ENCODE measurements at places on chromosomes 12 and 14.
A peak's percentile ranks its signal among the peaks of the same experiment; 100 is the strongest.

DNA sequence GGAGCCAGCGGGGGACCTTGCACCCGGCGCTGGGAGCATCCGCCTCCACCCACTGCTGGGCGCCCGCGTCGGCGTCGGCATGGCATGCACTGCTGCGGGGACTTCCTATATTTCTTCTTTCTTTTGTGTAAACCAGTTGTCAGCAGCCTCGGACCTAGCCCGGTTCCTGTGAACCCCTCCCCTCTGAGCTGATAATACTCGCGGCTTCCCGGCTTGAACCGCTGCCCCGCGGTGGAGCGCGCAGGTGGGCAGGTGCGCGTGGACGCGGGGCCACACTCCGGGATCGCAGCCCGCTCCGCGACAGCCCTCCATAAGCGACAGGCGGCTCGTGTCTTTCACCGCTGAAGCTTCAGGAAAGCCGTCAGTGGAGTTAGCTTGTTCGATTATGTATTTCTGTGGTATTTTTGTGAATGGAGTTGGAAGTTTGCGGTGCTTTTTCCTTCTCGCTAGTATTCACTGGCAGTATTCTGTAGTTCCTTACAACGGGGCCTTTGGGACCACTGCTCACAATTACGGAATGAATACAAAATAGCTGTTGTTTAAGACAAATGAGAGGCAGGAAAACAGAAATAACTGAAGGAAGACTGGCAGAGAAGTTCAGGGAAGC, 870 bp downstream of the BMAL2 start:
- peak overlapping the region; percentile 65 for H3K27ac ChIP-seq
- no peaks in the 10 kb centered on the region for H3K36me3 ChIP-seq
- peak overlapping the region; percentile 91 for H3K4me3 ChIP-seq

- no peaks in the 10 kb centered on the region for H3K27me3 ChIP-seq
- peaks cover 6% of the 10 kb centered on the region for H3K4me1 ChIP-seq
- H3K27ac ChIP-seq = peak overlapping the region; percentile 17
Observed at GRCh38 chr14:103547941-103548462, 14.5 kb downstream of the BAG5 start.

DNA sequence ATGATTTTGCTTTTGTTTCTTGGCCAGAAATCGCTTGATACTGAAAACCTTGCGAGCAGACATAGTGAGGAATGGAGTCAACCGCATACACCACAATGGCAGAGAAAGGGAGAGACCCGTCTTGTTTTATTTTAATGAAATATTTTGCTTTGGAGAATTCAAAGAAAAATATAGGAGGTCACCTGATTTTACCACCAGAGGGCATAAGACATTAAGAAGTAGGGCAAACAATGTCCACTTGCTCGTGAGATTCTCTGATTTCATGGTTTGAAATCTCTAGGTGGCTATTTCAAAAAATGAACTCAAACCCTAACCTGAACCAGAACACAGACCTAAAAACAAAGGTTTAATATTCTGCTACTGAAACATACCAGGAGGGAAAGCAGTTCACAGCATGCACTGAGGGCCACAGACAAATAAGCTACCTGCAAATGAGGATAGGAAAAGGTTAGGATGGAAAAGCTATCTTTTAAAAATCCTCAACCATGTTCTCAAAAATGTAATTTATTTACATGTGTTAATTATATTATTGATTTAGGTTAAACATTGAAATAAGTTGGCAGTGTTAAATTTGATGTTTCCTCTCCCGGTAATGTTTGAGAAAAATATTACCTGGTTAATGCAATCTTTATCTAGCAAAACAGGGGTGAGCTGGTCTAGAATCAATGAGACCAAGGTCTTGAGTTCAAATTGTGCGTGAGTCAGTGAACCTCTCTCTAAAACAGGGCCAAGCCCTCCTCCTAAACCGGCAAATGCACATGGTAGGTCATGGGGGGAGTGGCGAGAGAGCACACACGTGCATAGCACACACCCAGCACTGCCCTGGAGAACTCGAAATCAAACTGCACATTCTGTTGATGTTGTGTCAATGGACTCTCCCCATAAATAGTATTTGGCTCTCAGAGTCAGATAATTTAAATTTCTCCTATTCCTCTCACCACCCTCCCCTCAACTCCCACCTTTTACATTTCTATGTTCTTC, 12.5 kb downstream of the IFNG-AS1 start:
- no peak overlapping the region for H3K4me3 ChIP-seq
- no peaks in the 10 kb centered on the region for H3K27me3 ChIP-seq
- H3K27ac ChIP-seq = no peak overlapping the region

- H3K27me3 ChIP-seq = no peaks in the 10 kb centered on the region
- H3K4me1 ChIP-seq = no peaks in the 10 kb centered on the region
- H3K27ac ChIP-seq = no peak overlapping the region
- H3K36me3 ChIP-seq = no peaks in the 10 kb centered on the region
- DNase-seq = no peak
Observed at GRCh38 chr14:25516838-25517237, 466.9 kb upstream of the STXBP6 start.

DNA sequence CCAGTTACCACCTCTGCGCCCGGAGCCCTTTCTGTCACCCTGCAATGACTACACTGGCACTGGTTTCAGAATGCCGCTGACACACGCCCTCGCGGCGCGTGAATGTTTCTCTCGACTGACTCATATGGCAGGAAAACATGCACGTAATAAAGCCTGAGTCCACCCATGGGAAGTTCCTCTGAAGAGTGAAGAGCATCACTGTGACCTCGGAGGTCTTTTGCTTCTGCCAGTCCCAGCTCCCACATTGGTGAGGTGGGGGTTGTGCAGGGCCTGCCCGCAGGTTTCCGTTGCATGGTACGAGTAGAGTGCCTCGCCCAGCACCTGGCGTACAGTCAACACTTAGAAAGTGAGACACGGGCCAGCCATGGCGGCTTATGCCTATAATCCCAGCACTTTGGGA, 11.1 kb upstream of the SLC6A12 start:
- peaks cover 23% of the 10 kb centered on the region for H3K27me3 ChIP-seq
- no peak overlapping the region for H3K27ac ChIP-seq
- DNase-seq = no peak
- H3K4me1 ChIP-seq = peaks cover 2% of the 10 kb centered on the region
- no peaks in the 10 kb centered on the region for H3K36me3 ChIP-seq

GRCh38 chr12:24201258-24201970, 251.9 kb upstream of the SOX5 start:
- no peak for DNase-seq
- no peaks in the 10 kb centered on the region for H3K36me3 ChIP-seq
- no peak overlapping the region for H3K27ac ChIP-seq
- no peaks in the 10 kb centered on the region for H3K27me3 ChIP-seq
- H3K4me3 ChIP-seq = no peak overlapping the region

DNA sequence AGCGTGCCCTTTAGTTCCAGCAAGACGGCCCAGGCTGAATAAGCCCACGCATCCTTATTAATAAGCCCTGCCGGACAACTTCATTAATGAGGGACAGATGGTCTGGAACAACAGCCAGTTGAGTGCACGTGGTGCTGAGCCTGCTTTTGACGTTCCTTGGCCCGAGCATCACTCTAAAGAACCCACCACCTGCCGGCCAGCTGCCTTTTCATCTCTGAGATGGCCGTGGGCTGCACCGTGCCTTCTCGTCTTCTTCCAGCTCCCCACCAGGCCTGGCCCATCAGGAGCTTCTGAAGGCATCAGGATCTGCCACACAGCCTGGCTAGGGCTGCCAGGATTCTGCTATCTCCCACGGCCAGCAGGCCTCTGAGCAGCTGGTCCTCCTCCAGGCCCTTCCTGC, 80.0 kb downstream of the AACS start:
- H3K4me3 ChIP-seq = no peak overlapping the region
- peaks cover 16% of the 10 kb centered on the region for H3K27me3 ChIP-seq
- no peak for DNase-seq
- H3K36me3 ChIP-seq = peaks cover 4% of the 10 kb centered on the region

DNA sequence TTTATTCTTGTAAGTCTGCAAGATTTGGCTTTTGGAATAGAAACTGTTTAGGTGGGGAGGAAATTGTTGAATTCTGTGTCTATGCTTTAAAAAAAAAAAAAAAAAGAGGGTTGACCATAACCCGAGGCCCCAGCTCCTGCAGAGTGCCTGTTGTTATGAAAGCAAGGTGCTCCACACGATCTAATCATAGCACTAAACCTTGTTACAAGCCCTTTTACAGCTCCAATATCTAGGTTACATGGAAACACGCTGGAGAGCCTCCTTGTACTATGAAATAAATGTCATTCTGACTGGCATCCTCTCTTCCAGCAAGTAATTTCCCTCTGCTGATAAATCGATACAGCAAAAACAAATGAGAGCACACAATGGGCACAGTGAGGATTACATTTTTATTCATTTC, 303.1 kb upstream of the SOX5 start:
- H3K27ac ChIP-seq = no peak overlapping the region
- H3K36me3 ChIP-seq = no peaks in the 10 kb centered on the region
- H3K27me3 ChIP-seq = no peaks in the 10 kb centered on the region
- DNase-seq = no peak
- no peaks in the 10 kb centered on the region for H3K4me1 ChIP-seq
- no peak overlapping the region for H3K4me3 ChIP-seq

DNA sequence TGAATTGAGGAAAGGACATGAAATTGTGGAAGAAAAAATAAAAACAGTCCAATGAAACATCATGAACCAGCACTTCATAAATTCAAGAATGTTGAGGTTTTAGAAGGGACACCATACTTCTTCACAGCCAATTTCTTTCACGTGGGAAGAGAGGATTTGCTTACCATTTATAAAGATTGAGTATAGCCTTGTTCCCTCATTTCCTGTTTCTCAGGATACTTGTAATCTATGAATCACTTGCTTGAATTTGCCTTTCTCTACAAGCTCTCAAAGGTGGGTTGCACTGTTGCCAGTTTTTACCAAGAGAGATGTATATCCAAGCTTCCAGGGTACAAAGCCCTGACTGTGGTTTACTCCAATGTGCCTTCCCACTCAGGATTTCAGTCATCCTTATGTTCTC, 116.1 kb downstream of the DUSP6 start:
- no peaks in the 10 kb centered on the region for H3K36me3 ChIP-seq
- DNase-seq = no peak
- H3K4me3 ChIP-seq = peak overlapping the region; percentile 77
- no peak overlapping the region for H3K27ac ChIP-seq

GRCh38 chr14:95185033-95185766, 27.9 kb upstream of the DICER1 start:
- no peak overlapping the region for H3K4me3 ChIP-seq
- H3K36me3 ChIP-seq = no peaks in the 10 kb centered on the region
- H3K27me3 ChIP-seq = peaks cover 44% of the 10 kb centered on the region

DNA sequence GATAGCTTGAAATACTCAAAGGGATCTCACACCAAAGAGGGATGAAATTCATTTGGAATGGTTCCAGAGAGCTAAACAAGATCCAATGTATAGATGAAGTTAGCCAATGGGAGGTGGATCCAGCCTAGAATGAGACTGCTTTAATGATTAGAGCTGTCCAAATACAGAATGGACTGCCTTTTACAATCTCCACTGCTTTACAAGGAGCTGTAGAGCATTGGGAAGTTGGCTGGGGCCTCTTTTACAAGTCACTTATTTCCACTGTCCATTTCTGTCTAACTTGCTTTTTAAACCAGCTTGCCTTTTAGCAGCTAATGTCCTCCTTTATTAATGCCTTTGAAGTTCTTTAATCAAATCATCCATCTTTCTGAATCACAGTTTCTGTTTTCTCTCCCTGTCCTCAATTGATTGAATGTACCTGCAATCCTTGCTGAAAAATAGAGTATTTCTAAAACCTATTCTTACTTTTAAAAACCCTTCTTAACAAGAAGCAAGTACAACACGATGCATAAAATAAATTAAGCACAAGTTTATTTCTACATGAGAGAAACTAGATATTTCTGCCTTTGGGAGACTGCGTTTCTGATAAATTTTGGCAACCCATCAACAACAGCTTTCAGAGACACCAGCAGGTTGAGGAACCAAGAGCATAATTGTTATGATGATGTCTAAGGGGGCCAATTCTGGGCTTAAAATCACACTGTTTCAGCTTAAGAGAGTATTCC, 3.4 kb upstream of the ATP2A2 start:
- H3K27ac ChIP-seq = no peak overlapping the region
- DNase-seq = no peak
- H3K4me1 ChIP-seq = peaks cover 12% of the 10 kb centered on the region
- H3K4me3 ChIP-seq = no peak overlapping the region
- peaks cover under 1% of the 10 kb centered on the region for H3K27me3 ChIP-seq

DNA sequence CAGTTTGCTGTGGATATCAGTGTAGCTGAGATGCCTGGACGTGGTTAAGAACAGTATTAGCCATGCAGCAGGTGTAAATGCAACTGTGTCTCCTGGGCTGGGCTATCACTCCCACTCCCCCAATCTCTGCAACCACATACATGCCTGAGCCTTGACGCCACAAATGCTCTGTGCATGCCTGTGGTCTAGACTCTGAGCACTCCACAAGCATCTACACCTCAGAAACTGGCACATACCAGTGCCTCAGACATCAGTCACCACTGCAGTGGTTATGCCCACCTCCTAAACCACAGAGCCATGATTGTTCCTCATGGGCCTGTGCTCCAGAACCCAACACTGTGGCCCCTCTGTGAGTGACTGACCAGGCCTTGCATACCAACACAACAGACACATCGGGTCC, 226.8 kb upstream of the ALG10 start:
- H3K4me3 ChIP-seq = no peak overlapping the region
- H3K27ac ChIP-seq = no peak overlapping the region
- no peaks in the 10 kb centered on the region for H3K4me1 ChIP-seq
- no peaks in the 10 kb centered on the region for H3K27me3 ChIP-seq
- no peak for DNase-seq
- no peaks in the 10 kb centered on the region for H3K36me3 ChIP-seq

GRCh38 chr12:1666215-1666614, 24.7 kb upstream of the ADIPOR2 start:
- no peaks in the 10 kb centered on the region for H3K27me3 ChIP-seq
- no peak overlapping the region for H3K27ac ChIP-seq
- H3K4me3 ChIP-seq = no peak overlapping the region
- peaks cover 58% of the 10 kb centered on the region for H3K4me1 ChIP-seq
- no peak for DNase-seq

DNA sequence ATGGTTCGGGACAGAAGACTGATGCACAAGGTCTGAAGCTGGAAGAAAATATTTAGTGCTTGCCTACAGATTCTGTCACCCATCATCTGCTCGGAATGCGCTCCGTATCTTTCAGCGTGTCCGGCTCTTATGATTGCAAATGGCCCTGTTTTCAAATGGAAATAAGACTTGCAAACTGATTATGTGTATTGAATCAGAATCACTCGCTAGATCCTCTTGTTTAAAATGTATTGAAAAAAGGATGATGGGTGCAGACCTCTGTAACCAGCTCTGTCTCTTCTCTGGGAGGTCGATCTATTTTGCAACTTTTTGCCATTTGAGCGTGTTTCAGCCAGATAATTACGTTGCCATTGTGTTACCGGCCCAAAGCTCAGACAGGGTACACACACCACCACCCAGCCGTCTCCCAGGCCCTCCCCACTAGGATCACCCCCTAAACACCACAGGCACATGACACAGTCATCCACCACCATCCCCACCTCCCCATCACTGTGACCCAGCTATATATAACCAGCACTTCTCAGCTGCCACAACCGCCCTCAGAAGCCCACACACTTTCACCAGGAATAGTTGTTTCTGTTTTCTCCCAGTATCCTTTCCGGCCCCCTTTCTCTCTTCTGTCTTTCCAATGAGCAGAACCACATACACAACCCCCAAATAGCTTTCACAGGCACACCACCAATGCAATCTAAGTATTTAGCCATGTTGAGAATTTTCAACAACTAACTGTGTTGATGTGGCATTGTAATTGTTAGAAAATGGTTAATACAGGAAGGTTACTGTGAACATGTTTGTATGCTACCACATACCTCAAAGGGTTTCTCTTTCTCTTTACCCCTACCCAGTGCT, 10.7 kb downstream of the NKX2-1 start:
- H3K27ac ChIP-seq = no peak overlapping the region
- DNase-seq = no peak
- H3K4me3 ChIP-seq = no peak overlapping the region
- H3K4me1 ChIP-seq = peaks cover 3% of the 10 kb centered on the region

GRCh38 chr14:34135492-34135891, 184.6 kb upstream of the EGLN3 start:
- no peak for DNase-seq
- no peaks in the 10 kb centered on the region for H3K4me1 ChIP-seq
- H3K4me3 ChIP-seq = no peak overlapping the region
- no peak overlapping the region for H3K27ac ChIP-seq
- H3K36me3 ChIP-seq = no peaks in the 10 kb centered on the region

Data from effector memory CD8-positive, alpha-beta T cell (primary cell).